ENCODE measurements at places on chromosomes 1 and 21. TPM values are rescaled to one million over a fixed set of nuclear protein-coding genes. Genes with fewer than 3 reads are reported as not detected.

The CD84 gene
- 0.61 TPM for total RNA-seq

The RGS4 gene
- 0.26 TPM for total RNA-seq

- DNase-seq: no peak
Measured at GRCh38 chr1:203572134-203572625, 54.5 kb upstream of the ATP2B4 start.

DNA sequence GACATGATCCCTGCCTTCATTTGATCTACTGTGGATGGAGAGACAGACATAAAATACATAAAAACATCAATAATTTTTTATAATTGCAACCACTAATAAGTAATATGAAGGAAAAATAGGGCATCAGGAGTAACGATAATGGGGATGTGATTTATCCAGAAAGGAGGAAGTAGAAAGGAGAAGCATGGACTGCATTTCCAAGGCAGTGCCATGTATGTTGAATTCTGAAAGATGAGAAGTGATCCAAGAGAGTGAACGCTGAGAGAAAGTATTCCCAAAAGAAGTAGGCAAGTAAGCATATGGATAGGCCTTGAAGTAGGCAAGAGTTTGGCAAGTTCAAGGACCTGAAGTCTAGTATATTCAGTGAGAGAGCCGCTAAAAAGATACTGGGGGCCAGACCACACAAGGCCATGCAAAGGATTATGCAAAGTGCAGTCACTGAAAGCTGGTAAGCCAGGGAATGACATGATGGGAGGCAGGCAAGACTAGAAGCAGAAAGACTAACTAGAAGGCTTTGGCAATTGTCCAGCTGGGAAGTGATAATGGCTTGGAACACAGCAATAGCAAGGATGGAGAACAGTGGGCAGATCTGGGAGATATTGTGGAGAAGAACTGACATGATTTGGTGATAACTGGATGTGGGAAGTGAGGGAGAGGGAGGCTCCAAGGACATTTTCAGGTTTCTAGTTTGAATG lies 85.9 kb downstream of the TM2D1 start:
- no peak for DNase-seq

DNA sequence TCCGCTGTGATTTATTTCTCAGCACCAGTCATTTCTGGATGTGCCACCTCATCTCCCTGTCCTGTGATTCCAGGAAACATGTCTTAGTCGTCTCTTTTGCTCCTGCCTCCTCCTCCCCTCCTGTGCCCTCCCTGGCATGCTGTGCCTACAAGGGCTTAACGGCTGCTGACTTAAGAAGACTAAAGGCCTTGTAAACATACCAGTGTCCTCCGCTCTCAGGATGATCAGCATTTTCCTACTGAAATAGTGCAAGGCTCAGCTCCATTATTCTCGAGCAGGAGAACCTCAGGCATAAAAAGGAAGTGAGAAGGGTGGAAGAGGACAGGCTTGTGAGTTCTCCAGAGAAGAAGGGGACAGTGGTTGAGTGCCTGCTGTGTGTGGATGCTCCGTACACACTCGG lies 61.6 kb upstream of the RUNX3 start:
- no peak for DNase-seq

- DNase-seq: no peak
Measured at GRCh38 chr1:954927-955326, 4.1 kb downstream of the NOC2L start.

GRCh38 chr21:42971897-42972275 lies 2.5 kb upstream of the PKNOX1 start:
- no peak for DNase-seq

DNA sequence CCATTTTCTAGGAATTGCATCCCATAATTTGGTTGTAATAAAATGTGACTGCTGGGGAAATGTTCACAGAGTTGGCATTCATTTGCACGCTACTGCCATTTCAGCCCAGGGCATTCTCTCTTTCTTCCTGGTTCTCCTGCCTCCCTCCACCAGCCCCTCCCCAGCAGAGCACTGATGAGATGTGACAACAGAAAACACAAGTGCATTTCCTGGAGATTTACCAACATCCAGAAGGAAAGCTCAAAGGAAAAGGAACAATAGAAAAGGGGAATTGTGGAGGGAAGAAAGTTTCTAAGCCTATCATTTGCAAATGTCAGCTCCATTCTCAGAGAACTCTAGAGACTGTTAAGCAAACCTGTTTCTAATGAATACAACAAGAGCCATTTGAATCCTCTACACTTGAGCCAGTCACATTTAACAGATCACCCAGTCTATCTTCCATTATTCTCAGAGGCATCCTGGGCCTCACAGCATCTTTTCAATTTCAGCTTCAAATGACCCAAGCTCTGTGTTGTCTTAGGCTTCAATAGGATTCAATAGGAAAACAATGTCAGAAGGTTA lies 395.6 kb upstream of the PBX1 start:
- DNase-seq: no peak

Measured in esophagus squamous epithelium (tissue), 5 donors.